DMS 273 treated with DMSO at 0.1 percent for 48 hours (cell line): ENCODE measurements at places on chromosomes 4 and X.

GRCh38 chr4:76233529-76233928 is 18.0 kb upstream of the FAM47E start:
- no peak for DNase-seq

GRCh38 chr4:26175006-26175786 is 145.6 kb upstream of the RBPJ start:
- DNase-seq = no peak

DNA sequence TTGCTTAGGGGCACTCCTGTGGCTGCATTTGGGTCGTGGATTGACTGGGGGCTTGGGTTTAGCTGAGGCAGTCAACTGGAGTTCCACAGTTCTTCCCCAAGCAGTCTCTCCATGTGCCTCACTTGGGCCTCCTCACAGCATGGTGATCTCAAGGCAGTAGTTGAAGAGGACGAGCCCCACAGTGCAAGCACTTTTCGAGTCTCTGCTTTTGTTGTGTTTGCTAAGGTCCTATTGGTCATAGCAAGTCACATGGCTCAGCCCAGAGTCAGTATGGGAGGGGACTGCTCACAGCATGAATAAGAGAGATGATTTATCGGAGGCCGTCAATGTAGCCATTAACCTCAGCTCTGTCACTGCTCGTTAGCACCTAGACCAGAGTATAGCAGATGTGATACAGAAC is 29.7 kb downstream of the BMX start:
- DNase-seq = no peak

DNA sequence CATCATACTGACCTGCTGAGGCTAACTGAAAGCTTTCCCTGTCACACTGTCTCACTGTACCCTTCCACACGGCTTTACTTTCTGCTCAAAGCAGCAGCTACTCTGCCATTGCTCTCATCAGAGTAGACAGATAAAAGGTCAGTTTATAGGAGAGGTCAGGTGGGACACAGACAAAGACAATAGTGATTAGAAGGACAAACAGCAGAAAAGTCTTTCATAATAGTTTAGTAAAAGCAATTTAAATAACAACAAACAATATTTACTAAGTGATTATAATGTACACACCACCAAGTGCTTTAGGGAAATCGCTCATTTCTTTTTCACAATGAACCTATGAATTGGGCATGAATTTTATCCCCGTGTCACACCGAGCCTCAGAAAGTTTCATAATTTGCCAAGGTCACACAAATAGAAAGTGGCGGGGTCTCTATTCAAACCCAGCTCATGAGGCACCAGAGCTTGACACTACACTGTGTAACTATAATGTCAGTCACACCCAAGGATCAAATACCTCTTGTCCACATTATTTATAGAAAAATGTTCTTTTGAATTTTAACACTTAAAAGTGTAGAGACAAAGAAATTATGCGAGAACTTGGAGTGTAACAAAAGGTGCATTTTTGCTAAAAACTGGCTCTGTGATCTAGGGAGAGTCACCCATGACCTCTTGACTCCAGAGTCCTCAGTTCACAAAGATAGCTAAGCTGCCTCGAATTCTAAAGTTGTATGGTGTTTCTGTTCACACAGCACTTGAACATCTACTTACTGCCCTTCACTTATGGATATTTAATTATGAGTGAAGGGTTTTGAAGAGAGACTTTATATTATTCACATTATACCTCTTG is 24.5 kb upstream of the SORBS2 start:
- no peak for DNase-seq

- DNase-seq = peak; percentile 68
Observed at GRCh38 chrX:149458586-149458985, 46.5 kb downstream of the IDS start.

DNA sequence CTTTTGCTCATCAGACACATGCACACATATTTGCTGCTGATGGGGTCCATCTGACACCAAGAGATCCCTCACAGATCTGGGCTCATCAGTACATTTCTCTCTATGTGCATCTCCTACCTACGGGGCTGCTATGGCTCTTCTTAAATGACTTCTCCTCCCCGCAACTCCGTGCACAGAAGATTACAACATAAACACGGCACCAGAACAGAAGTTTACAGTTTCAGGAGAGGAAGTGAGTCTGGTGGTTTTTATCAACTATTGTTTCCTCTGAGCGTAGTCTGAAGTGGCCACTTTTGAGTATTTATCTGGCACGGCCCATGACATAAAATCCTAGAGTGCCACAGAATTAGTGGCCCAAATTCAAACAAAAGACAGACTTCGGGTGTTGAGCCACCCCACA is 263.8 kb downstream of the PRDM5 start:
- DNase-seq = no peak

DNA sequence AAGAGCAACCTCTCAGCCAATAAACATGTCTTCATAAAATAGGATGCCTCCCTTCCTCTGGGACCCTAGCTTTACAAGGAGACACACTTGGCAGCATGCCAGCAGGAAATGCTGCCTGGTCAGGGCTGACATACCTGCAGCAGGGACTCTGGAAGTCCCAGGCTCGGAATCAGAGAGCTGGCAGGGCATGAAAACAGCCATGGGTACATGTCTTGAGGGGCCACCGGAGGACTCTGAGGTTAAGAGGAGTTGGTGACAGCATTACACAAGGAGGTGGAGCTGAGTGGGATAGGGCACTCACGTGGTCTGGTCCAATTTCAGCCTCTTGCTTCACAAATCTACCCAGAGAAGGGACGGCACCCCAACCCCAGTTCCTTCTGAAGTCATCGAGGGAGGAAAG is 15.7 kb downstream of the MSX1 start:
- no peak for DNase-seq

DNA sequence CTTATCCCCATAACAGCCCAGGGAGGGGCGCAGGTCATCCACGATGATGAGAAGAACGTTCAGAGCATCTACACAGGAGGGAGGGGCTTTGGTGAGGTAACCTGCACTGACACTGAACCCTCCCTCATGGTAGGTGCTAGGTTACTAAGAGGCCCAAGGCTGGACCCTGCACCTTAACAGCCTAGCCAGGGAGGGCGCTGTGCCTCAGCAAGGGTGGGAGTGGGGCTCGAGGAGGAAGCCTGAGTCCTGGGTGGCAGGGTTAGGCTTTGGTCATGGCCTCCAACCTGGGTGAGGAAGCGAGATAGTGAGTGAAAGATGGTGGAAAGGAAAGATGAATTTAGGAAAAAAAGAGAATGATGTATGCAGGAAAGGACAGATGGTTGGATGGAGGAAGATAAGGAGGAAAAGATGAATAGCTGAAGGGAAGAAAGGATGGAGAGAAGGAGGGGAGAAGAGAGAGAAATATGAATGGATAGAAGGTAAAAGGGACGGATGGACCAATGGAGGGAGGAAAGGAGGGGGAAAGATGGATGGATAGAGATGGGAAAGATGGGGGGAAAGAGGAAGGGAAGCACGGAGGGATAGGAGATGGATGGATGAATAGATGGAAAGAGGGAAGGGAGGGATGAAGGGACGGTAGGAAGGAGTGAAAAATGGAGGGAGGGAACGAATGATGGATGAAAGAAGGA is 736 bp downstream of the IDS start:
- DNase-seq = no peak

DNA sequence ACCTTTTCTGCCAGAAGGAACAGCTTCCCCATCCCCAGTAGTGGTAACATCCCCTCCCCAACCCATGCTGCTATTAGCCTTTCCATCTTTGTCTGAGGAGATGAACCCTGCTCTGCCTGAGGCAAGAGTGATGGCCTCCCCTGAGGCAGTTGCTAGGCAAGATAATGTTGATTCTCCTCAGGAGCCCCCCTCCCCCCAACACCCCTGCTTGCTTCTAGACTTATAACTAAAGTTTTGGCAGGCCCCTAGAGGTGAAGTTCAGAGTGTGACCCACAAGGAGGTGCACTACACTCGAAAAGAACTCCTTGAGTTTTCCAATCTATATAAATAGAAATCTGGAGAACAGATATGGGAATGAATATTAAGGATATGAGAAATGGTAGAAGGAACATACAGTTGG is 962.5 kb downstream of the ADGRL3 start:
- no peak for DNase-seq

DNA sequence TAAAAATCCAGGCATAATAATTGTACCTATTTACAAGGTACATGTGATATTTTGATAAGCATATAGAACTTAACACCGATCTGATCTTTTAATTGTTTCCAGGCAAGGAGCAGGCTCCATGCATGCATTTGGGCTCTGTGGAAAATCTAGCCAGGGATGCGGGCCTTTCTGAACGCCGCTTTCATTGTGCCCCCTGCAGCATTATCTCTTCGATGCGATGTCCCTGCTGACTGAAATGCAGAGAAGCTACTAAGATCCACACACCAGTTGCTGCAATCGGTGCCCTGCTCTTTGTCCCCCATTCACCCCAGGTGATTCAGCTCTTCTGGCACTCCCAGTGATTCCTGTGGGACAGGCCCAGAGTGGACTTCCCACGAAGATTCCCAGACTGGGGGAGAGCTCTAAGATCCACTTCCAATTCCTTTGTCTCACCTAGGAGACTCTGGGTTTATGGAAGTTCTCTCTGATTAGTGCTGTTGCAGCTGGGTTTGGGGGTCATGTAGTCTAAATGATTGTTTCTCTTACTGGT is 254.3 kb upstream of the AGA start:
- no peak for DNase-seq

DNA sequence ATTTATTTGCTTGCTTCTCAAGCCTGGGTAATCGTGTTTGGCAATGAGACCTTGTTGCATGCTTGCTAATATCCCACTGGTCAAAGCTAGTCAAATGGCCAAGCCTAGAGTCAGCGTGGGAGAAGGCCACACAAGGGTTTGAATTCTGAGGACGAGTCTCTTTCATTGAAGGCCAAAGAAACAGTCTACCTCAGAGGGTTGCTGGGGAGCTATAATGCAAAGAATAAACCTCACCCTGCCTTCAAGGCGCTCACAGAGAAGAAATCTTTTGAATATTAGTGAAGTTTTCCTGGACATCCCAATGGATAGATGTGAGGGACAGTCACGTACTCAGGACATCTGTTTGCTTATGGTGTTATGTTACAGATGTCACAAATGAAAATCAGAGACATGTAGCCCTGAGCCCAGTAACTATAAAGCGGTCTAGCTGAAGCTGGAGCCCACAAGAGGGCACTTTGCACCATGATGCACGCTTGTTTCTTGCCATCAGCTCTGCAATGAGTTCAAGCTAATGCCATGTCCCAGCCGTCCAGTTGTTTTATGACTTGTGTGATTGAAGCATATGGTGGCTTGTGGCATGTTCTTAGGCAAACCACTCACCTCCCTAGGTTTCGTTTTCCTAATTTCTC is 1.1 kb upstream of the TLR3 start:
- no peak for DNase-seq

DNA sequence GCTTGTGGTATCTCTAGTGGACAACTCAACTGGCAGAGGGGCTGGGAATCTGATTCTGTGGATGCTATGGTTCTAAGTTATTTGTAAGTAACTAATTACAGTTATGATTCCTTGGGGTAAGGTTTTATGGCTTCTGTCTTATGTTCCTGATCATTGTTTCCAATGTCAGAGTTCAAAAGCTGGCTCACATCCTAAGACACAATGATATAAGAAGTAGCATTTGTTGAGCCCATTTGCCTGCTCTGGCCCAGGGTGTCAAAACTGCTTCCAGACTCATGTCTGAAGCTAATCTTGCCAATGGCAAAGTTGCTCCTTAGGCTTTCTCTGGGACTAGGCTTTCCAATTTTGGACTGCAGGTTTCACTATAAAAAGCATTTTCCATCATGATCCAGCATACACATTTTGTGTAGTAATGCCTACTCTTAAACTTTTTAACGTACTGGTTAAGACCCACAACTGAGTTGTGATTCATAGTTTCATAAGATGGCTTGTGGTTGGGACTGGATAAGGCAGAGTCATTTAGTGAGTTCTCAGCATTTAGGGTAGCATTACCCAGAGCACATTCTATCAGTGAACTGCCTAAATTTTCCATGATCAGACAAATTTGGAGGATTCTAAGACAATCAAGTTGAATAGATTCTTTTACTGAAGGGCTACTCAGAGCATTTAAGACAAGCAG is 50.0 kb downstream of the CCNI start:
- no peak for DNase-seq

- no peak for DNase-seq
Observed at GRCh38 chrX:19593690-19594089, 78.4 kb upstream of the MAP3K15 start.

DNA sequence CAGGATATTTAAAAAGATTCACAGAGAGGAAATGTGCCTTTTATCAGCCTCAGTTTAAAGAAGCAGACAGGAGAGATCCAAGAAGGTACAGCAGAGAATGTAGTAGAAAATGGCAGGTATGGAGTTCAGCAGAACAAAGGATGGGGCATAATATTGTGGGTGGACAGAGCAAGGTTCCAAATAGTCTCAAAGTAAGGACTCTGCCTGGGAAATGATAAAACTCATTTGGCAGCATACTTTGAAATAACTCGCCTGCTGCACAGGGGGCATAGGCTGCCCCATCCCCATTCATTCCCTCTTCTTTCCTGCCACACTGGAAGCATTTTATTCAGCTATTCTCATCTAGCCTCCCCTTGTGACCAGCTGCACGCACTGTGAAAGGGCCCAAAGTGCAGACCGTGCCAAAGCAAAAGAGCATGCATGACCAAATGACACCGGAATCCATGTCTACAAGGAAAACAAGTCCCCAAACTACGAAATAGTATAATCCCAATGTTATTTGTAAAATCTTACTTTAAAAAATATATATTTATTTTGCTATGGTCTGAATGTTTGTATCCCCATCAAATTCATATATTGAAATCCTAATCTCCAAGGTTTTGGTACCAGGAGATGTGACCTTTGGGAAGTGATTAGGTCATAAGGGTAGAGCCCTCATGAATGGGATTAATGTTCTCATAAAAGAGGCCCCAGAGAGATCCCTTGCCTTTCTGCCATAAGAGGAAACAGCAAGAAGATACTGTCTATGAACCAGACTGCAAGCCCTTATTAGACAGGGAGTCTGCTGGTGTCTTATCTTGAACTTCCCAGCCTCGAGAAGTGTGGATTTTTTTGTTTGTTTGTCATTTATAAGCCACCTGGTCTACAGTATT is 77.4 kb upstream of the PRSS48 start:
- no peak for DNase-seq

DNA sequence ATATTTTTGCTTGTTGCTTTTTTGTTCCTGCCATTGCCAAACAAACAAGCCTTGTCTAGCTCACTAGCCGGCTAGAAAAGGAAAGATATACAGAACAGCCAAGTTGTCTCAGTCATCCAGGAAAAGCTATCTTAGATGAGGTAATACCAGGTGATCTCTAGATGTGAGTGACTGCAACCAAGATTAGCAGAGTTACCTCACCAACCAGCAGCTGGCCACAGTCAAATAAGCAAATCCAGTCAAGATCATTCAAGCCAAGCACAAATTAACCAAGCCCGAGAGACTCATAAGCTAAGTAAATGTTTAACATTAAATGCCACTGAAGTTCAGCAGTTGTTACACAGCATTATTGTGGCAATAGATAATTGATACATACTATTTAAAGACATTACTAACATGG is 108.6 kb downstream of the CENPC start:
- DNase-seq = no peak

DNA sequence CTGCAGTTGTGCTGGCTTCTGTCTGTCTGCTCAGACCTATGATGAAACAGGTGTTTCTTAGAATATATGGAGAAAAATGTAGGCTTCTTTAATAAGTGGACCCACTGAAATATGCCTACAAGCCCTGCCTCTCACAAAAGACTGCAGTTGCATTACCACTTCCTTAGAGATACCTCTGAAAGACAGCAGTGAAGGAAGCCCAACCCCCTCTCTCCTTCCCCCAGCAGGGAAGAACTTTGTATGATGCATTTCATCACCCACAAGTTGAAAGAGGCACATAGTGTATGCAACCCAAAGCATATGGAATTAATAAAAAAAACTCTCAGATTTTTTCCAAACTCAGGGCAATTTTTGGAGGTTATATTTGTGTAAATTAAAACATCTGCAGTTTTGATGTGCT is 916.7 kb downstream of the TECRL start:
- DNase-seq = no peak

- no peak for DNase-seq
Observed at GRCh38 chrX:14717949-14718348, 154.9 kb downstream of the FANCB start.
